ENCODE measurements at places on chromosomes 16 and 17. TPM values are rescaled to one million over a fixed set of nuclear protein-coding genes. Genes with fewer than 3 reads are reported as not detected.

GRCh38 chr16:8474587-8474986 is 115.7 kb downstream of the TMEM114 start:
- no peak for DNase-seq

DNA sequence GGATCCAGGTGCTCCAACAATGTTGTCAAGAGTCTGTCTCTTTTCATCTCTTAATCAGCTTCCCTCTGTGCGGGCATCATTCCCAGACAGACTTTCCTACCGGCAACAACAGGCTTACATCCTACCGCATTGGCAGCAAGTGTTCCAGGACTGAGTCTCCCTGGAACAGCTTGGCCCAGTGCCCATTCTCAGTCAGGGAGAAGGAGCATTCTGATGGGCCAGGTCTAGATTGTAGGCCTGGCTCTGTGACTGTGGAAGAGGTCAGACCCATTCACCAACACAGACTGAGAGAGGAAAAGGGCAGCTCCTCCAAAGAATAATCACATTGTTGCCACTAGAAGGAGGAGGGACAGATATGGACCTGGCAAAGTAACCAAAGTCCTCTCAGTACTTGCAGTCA is 68.1 kb upstream of the TMEM132E start:
- no peak for DNase-seq

DNA sequence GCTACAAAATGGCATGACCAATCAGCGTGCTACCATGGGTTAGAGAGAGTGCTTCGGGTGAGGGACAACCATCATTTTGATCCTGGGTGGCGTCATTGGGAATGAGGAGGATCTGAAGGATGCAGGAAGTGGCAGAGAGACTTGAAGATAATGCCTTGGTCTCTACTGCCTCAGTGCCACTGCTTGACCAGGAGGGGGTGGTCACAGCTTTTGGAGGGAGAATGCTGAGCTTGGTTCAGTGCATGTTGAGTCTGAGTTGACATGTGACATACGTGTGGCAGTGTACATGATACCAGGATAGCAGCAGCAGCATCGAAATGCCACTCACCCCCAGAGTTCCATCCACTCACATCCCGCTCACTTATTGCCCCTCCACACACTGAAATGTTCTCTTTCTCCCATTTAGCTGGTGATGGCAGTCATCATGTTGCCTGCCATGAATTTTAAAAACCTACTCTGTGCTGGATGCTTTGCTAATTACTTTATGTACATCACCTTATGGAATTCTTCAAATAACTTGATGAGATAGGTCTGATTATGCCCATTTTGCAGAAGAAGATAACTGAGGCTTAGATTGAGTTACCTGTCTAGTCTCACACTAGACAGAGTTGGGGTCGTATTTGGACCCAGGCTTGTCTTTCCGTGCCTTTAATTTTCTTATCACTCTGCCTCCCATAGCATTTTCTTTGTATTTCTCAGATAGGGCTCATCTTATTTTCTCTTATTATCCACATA is 36.7 kb downstream of the ARSG start:
- no peak for DNase-seq

DNA sequence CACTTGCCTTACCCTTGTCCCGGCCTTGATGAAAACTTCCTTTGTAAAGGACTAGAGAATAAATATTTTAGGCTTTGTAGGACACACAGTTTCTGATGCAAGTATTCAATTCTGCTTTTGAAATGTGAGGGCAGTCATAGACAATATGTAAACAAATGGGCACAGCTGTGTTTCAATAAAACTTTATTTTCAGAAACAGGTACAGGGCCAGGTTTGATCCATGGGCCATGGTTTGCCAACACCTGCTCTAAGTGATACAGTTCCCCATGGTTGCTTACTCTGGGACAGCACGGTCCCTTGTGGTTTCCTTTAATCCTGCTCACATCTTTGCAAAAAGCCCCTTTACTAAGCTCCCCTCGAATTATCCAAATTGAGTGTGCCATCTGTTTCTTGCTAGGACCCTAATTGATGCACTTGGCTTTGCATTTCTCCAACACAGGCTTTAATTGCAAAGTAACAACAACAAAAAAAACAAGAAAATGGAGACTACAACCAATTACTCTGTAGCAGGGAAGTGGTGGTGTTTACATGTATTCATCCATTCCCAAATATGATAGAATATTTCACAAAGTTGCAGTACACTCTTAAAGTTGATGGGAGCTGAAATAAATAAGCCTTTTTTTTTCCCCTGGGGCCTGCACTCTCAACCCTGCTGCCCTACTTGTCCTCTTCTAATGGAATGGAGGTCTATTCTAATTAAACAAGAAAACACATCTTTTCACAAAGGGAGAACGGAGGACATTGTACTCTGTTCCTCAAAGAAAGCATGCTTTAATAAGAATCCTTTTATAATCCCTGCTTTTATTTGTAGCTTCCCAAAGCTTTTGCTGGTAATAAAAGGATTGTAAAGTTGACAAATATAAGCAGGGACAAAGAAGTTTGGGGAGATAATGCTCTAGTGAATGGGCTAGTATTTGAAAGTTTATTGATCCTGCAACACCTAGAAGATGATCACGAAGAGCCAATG is 37.7 kb upstream of the TOX3 start:
- DNase-seq = no peak

TBC1D3D gene
- 0.24 TPM for total RNA-seq

FBXW10 gene
- not detected for total RNA-seq

DNA sequence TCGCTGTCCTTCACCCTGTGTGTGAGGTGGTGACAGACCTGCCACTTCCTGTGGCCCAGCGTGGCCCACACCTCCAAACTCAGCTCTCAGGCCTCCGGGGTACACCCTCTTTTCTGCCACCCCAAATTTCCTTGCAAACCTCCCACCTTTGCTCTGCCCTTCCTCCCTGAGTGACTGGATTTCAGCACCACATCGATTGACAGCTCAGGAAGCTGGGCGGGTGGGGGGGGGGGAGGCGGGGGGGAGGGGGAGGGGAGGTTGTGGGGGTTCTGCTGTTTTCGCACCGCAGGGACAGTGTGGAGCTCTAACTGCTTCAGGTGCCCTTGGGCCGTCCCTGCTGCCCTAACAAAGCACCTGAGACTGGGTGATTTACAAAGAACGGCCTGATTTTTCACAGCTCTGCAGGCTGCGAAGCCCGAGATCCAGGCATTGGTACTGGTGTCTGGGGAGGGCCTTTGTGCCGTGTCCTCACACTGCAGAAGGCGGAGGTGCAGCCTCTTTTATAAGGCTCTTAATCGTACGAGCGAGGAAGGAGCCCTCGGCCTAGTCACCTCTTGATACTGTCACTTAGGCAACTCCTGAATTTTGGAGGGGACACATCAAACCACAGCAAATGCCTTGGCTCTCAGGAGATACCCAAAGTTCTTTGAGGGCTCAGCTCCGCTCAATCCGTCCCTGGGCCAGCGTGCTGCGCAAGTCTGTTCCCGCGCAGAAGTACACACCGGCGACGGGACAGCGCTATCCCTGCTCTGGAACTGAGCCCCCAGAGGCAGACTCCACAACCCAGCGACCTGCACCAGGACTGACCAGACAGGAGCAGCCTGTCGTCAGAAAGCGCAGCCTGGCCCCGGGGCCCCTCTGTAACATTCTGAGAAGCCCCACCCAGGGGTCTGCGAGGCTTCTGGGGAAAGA is 3.6 kb downstream of the NDUFAF8 start:
- DNase-seq = peak; percentile 63

GRCh38 chr16:11973070-11973469 is 3.5 kb upstream of the SNX29 start:
- DNase-seq = no peak

MEOX1 gene
- total RNA-seq = 11.1 TPM

DNA sequence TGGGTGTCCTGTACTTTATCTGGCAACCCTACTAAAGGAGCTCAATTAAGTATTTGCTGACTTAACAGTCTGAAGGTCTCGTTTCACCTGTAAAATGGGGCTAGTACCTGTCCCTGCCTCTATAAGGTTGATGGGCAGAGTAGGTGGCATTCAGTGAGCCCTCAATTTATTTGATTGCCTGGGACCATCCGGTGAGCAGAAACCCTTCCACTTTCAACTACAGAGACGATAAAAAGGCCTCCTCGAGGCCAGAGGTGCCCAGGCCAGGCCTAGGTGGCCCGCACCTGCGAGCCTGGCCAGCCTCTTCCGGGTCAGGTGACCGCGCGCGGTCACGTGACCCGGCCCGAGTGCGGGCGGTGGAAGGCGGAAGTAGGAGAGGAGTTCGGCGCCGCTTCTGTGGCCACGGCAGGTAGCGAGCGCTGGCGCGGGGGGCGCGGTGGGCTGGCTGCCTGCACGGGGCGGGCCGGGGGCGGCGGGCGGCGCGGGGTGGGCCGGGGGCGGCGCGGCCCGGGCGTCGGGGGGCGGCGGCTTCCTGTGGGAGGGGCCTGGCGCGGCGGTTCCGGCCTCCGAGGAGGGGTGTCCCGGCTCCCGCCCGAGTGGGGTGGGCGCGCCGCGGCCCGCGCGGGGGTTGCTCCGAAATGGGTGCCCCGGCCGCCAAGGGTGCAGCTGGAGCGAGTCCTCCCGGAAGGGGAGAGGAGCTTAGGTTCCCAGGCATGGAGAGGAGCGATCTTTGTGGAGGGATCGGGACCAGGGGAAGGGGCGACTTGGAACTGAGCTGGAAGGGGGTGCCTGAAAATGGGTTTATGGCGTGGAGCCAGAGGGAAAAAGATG is at the start of gene WWP2:
Gene WWP2 (plus strand): TSS at position 350 of the 831 bp plus-strand sequence. CDS start 24,679 bp downstream, outside the sequence.
- peak; percentile 93 for DNase-seq

DNA sequence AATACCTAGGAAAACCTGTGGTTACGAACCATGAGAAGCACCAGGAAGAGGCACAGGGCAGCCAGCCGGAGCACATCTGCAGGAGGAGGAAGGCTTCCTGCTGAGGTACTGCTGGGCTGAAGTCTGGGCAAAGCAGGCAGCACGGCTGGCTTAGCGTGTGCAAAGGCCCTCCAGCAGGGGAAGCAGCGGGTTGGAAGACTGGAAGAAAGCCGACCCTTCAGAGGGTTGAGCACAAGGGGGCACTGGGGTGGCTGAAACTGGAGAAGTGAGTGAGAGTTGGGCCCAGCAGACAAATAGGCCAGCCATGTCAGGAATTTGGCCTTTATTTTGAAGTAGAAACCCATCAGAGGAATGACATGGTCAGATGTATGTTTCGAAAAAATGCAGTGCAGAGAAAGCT is 12.1 kb upstream of the HSD3B7 start:
- no peak for DNase-seq

DNA sequence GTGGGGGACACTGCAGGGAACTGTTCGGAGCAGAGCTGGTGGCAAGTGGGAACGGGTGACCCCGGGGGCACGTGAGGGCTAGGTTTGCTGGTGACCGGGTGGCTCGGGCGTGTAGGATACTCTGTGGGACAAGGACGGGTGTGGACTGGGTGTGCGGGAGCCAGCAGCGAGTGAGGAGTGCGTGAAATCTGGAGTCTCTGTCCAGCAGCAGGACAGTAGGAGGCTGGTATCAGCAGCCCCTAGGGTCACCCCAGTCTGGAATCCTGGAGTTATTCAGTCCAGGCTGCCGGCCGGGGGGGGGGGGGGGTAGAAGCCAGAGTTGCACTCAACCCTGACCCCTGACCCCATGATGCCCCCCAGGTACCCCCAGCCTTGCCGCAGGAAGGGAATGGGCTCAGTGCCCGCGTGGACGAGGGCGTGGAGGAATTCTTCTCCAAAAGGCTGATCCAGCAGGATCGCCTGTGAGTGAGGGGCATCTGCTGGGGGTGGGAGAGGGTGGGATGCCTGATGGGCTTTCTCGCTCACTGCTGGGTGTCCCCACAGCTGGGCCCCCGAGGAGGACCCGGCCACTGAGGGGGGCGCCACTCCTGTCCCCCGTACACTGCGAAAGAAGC is 6.2 kb downstream of the ACD start:
- peak; percentile 25 for DNase-seq

Data from Right ventricle myocardium inferior (tissue), 1 donor.